ENCODE measurements at places on chromosomes 11 and 22.

- no peak for DNase-seq
These were observed 1443.3 kb downstream of the TBC1D22A start for GRCh38 chr22:48205790-48206189.

DNA sequence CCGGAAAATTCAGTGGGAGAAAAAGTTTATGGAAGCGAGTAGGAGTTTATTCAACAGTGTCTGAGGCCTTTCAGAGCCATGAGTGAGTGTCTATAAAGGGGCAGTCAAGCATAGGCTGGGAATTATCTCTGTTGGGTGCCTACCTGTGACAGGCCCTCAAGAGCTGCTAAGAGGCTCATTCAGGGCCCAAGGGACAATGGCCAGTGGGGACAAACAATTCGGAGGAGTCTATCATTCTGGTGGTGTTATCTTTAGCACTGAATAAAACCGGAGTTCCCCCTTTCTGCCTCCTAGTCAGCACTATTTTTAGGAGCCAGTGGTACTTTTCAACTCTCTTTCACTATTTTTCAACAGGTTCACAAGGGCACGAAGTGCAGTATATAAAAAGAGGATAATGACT is 89.5 kb upstream of the HTATIP2 start:
- DNase-seq, result no peak

GRCh38 chr11:17743026-17743807 is 8.6 kb downstream of the KCNC1 start:
- no peak for DNase-seq

DNA sequence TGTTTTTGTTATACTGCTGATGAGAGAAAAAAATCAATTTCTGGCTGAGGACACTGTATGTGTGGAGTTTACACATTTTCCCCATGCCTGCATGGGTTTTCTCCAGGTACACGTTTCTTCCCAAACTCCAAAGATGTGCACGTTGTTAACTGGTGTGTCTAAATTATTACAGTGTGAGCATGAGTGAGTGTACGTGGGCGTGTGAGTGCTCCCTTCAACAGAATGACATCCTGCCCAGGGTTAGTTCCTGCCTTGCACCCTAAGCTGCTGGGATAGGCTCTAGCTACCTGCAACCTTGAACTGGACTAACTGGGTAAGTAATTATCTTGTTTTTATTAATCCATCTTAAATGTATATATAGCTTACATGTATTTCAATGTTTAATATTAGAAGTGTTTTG is 5.5 kb downstream of the NPAT start:
- DNase-seq, result no peak

- DNase-seq, result no peak
These were observed 2.1 kb downstream of the NECTIN1 start for GRCh38 chr11:119726585-119727522.

DNA sequence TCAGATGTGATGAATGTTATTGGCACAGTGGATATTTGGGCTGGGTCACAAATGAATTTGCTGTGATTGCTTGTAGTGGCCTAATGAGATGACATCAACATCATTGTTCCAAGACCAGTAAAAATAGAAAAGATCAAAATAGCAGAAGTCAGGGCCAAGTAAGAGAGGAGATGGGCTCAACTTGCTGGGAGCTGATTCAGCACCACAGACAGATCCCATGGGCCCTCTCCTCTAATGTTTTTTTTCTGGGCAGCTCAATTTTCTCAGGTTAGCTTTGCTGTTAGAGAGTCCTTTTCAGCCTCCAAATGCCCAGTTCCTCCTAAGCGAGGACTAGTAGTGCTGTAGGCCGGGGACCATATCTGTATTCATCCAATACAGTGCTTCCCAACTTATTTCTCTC is 86.0 kb upstream of the IZUMO1R start:
- no peak for DNase-seq

- DNase-seq, result no peak
These were observed 3.6 kb upstream of the SHANK2 start for GRCh38 chr11:71255800-71256479.

- no peak for DNase-seq
These were observed 22.0 kb upstream of the OR8B8 start for GRCh38 chr11:124467381-124467927.

DNA sequence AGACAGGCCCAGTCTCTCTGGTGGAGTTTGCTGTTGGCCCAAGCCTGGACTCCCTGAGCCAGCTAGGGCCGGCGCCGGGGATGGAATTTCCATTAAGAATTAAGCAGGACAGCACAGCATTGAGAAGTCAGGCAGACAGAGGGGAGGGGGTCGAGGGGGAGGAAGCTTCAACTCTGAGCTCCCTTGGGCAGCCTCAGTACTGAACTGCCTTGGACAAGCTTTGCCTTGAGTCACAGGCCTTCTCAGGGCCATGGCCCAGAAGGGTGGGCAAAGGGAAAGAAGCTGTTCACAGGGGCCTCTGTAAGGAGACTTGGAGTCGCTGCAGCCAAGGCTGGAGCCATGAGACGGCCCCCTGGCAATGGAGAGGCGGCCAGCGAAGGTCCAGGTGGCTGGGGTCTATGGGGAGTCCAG is 2.6 kb upstream of the INSC start:
- no peak for DNase-seq

DNA sequence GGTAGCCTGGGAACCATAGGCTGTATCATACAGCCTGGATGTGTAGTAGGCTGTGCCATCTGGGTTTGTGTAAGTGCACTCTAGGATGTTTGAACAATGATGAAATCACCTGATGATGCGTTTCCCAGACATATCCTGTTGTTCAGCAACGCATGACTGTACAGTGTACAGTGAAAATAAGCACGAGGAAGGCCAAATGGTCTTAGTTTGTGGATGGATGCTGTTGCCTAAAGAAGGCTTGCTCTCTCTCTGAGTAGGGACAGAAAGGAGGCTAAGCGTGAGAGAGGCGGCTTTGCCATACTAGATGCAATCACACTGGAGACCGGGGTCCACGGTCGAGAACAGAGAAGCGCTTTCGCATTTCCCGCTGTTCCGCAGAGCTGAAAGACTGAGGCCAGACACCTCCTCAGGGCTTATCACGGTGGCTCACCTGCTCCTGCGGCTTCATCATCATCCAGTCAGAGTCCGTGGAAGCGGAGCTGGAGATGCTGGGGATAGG is 27.6 kb upstream of the APLP2 start:
- no peak for DNase-seq

DNA sequence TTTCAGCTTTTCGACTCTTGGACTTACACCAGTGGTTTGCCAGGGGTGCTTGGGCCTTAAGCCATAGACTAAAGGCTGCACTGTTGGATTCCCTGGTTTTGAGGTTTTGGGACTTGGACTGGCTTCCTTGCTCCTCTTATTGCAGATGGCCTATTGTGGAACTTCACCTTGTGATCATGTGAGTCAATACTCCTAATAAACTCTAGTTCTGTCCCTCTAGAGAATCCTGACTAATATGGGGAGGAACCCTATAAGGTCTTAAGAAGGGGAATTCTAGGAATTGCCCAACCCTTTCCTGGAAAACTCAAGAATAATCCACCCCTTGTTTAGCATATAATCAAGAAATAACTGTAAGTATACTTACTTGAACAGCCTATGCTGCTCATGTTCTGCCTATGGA is 491.8 kb downstream of the TMEM135 start:
- DNase-seq, result no peak

DNA sequence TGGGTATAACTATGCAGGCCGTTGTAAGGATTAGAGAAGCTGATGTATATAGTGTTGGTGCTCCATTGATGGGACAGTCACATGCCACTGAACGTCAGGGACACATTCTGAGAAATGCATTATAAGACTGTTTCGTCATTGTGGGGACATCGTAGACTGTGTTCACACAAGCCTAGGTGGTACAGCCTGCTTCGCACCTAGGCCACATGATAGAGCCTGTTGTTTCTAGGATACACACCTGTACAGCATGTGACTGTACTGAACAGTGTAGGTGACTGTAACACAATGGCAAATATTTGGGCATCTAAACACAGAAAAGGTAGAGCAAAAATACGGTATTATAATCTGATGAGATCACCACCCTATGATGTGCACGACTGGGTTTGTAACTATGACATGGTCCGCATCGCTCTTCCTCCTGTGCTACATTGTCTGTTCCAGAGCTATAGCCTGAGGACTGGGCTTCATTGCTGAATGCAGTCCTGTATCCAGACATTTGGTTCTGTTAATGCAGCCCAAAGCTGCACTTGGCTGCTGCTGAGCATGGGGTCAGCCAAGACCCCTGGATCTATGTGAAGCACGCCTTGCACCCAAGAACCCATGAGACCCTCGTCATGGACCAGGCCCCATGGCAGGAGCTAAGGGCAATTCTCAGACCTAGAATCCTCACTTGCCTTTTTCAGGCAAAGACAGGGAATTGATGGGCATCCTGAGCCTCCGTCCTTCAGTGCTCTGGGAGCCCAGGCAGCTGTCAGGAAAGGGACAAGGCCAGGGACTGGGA is 51.1 kb upstream of the THY1 start:
- no peak for DNase-seq

DNA sequence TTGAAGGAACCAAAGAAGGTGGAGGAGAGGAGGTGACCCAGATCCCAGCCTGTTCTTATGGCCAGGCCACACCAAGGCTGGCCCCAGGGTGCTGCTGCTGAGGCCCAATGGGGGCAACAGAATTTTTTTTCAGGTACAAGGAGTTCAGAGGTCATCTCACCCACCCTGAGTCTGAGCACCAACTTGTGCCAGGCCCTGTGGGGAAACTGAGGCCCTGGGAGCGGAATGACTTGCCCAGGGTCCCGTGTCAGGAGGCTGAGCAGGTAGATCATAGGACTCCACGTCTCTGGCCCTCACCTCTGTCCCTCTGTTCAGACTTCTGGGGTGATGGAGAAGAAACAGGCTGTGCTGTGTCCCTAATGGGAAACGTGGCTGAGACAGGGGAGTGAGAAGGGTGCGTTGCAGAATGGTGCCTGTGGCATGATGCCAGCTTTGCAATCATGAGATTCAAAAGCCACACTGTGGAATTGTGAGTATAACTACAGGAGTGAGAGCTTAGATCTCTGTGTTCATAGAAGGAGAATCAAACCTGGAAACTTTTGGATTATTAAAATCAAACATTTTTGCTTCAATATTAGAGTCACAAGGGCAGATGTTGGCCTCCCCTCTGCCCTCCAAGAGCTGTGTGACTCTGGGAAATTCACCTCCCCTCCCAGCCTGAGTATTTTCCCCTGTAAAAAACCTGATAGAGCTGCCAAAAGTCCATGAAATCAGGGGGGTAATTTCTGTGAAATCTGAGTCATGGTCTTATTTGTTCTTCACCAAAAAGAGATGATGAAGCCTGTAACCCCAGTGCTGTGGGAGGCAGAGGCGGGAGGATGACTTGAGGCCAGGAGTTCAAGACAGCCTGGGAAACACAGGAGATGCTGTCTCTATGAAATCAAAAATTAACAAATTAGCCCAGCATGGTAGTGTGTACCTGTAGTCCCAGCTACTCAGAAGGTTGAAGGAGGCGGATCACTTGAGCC is 874 bp downstream of the APOL1 start:
- no peak for DNase-seq

DNA sequence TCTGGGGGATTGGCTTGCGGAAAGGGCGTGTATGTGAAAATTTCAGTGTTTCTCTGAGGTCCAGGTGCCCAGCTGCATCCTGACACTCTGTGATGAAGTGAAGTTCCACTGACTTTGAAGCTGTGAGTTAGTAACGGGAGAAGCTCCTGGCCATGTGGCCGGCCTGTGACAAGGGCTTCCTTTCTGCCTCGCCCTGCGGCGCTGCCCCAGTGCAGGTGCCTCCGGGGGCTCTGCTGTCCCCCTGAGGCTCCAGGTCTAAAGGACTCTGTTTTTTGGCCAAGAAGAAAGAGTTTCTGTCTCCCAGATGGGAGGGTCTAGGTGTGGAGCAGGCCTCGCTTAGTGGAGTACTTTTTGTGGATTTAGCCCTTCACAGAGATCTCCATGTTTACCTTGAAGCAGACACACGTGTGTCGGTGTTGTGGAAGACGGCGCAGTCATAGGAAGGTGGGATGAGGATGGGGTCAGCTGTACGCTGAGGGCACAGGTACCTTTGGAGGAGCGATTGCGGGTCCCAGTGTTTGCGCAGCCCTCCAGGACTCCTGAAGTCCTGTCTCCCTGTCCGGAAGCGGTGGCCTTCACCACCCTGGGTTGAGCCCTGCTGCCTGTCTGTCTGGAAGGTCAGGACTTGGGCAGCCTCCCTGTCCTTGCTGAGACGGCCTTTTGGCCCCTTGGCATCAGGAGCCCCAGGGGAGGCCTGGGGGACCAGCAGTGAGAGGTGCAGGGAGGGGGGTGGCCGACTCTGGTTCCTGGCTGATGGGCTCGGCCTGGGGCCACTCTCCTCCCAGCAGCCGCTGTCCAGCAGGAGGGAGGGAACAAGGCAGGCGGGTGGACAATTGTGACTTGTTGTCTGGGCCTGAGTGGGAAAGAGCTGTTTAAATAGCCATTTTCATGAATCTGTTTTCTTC is 1249.3 kb downstream of the BRD1 start:
- DNase-seq, result no peak

GRCh38 chr11:85165819-85166218 is 461.3 kb downstream of the DLG2 start:
- DNase-seq, result no peak

GRCh38 chr11:73400293-73400692 is 24.1 kb downstream of the RELT start:
- no peak for DNase-seq

GRCh38 chr11:134604886-134605285 is 192.8 kb upstream of the B3GAT1 start:
- no peak for DNase-seq

Measured in right kidney (tissue), 9 donors.